ENCODE measurements at places on chromosomes 4 and X.

DNA sequence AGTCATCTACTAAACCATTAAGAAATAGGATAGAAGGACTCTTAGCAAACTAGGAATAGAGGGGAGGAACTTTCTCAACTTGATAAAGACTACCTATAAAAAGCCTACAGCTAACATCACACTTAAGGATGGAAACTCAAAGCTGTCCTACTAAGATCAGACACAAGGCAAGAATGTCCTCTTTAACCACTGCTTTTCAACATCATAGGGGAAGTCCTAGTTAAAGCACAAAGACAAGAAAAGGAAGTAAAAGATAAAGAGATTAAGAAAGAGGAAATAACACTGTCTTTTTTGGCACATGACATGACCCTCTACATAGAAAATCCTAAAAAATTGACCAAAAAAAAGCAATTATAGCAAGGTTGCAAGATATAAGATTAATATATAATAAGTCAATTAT, 136.6 kb downstream of the FBXW7 start:
- no peak for DNase-seq

GRCh38 chr4:161767116-161767515, 396.7 kb downstream of the FSTL5 start:
- no peak for DNase-seq

- no peak for DNase-seq
Measured at GRCh38 chrX:12026481-12026880, 111.8 kb upstream of the FRMPD4 start.

DNA sequence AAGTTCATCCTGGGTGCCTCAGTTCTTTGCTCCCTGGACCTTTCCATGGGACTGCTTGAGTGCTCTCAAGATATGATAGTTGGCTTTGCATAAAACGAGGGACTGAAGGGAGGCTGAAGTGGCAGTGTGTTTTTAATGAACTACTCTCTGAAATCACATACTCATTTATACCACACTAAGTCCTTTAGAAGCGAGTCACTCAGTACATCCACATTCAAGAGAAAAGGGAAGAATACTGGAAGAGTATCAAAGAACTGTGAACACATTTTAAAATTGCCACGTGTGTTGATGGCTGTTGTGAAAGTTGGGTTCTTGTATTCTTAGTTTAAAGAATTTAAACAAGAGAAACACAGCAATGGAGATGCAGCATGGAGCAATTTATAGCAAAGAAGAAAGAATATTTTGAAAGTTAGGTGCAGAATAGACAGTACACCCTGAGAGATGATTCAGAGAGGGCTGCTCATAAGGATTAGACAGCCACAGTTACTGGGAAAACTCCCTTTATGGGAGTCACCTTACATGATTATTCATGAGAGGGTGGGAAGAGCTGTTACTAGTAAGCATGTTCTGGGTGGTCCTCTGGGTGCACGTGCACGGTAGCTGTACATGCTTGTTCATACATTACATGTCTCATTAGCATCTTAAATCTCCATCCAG, 380.7 kb downstream of the ADGRL3 start:
- DNase-seq: no peak

DNA sequence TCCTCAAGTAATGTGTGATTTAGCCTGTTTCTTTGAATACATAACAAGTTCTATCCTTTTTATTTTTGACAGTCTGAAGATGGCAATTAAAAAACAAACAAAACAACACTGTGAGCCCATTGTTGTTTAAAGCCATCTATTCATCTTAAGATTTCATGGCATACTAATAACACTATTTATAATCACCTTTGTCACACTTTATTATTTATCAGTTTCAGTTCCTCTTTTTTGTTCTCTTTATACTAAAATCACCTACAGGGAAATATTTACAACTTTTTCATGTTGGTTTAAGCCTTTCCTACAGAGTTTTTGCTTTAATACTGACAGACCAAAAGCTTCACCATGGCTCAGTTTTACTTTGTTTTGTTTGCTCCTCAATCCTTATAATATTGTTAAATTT, 247.4 kb upstream of the CTSO start:
- DNase-seq: no peak

- no peak for DNase-seq
Measured at GRCh38 chrX:97308171-97308570, 424.5 kb downstream of the RPA4 start.

GRCh38 chr4:140163029-140163810, 9.2 kb upstream of the MAML3 start:
- no peak for DNase-seq

DNA sequence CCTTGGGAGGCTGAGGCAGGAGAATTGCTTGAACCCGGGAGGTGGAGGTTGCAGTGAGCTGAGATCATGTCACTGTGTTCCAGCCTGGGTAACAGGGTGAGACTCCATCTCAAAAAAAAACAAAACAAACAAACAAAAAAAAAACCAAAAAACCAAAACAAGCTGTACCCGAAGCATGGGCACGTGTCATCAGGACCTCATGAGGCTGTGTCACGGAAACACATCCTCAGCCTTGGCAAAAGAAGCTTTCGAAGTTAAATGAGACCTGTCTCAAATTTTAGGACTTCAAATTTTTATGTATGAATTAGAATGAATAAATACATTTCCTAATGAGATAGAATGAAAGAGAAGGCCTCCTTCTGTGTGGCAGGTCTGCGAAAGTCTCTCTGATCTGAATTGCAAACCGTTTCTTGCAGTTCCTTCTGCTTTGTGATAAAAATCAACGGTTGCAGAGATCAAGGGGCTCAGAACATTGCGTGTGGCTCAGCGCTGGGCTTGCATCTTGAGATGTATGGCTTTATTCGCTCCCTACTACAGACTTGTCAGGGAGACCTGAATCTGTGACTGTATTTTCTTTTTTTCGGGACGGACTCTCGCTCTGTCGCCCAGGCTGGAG, 19.5 kb upstream of the CRLF2 start:
- no peak for DNase-seq

GRCh38 chr4:129355031-129355430, 259.1 kb downstream of the C4orf33 start:
- DNase-seq: no peak

- peak; percentile 88 for DNase-seq
Measured at GRCh38 chr4:153142700-153143438, 61.4 kb upstream of the TRIM2 start.

GRCh38 chrX:87728024-87728423, 210.4 kb downstream of the KLHL4 start:
- DNase-seq: no peak

- no peak for DNase-seq
Measured at GRCh38 chrX:130216320-130216719, 44.6 kb downstream of the RAB33A start.

GRCh38 chr4:55311792-55312488, 34.1 kb upstream of the SRD5A3 start:
- no peak for DNase-seq

GRCh38 chrX:29397506-29397905, 810.3 kb downstream of the IL1RAPL1 start:
- no peak for DNase-seq

DNA sequence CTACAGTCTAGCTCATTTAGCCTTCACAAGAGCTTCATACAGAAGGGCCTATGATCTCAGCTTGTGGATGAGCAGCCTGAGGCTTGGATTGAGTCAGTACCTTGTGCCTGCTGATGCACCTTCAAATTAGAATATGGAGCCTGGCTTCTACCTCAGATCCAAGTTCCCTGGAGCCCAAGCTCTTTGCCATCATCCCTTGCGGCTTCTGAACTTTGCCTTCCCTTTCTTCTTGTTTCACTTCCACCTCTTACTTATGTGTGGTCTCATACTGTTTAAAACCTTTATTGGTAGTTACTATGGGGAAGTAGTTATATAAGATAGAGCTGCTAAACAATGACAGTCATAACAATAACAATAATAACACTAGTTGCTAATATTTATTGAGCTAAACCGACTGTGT, 84.3 kb upstream of the AFF2 start:
- no peak for DNase-seq

DNA sequence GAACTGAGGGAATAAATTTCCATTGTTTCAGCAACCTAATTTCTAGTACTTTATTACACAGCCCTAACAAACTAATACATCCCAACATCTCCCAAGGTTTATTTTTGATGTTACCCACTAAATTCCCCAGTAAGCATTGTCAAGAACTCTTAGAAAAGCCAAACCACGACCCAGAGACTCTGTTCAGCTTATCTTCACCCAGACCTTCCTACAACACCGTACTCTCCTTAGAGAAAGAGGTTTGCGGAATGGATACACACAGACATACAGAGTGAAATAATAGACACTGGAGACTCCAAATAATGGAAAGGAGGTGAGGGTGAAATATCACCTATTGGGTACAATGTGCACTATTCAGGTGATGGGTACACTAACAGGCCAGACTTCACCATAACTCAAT, 75.6 kb downstream of the LRBA start:
- DNase-seq: no peak

GRCh38 chr4:65747386-65747785, 77.1 kb upstream of the EPHA5 start:
- no peak for DNase-seq

GRCh38 chr4:184328022-184328736, 110.5 kb upstream of the ENPP6 start:
- DNase-seq: no peak

DNA sequence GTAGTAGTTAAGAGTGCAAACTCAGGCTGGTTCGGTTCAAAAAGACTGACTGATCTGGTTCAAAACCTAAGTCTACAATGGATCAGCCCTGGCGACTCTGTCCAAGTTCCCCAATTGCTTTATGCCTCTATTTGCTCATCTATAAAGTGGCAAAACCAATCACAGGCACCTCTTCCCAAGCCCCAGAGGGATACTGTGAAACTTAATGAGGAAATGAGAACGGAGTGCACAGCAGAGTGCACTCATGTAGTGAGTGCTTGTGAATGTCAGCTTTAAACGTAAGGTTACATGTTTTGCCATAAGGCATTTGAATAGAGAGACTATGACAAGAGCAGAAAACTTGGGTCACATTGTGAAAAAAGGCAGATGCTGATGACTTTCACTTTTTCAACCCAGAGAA, 199.7 kb upstream of the KLF3 start:
- DNase-seq: no peak

DNA sequence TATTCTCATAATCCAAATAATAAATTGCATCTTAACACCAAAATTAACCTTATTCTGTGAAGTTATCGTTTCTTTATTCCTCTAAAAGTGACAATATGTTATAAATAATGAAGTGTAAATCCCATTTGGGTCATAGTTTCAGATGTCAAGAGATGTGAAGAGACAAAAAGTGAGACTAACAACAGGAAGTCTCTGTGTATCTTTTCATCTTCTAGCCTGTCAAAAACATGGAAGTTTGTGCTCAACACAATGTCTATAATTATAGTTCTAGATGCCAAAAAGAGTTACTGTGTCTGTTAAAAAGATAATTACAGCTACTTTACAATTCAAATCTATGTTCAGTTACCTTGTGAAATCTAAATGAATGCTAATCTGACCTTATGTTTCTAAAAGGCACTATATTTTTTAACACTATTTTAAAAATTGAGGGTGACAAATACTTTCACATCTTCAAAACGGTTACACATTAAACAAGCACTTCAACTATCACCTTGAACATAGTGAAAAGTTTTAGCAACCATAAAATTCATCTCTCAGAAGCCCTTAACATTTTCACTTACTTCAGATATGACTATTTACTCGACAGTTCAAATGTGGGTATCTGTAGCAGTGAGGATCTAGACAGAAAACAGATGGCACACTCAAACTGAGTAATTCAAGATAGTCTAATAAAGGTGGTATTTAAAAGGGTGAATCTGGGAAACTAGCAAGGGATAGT, 509.8 kb downstream of the ARAP2 start:
- DNase-seq: no peak

- no peak for DNase-seq
Measured at GRCh38 chrX:68842781-68843581, 14.2 kb downstream of the EFNB1 start.

DNA sequence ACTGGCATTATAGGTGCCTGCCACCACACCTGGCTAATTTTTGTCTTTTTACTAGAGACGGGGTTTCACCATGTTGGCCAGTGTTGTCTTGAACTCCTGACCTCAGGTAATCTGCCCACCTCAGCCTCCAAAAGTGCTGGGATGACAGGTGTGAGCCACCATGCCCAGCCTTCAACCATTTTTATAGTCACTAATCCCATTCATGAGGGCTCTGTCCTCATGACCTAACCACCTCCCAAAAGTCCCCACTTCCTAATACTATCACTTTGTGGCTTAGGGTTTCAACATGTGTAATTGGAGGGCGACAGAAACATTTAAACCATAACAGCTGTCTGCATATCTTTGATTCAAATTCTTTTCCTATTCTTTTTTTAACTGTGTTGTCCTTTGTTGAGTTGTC, 229.6 kb upstream of the AGA start:
- no peak for DNase-seq

DNA sequence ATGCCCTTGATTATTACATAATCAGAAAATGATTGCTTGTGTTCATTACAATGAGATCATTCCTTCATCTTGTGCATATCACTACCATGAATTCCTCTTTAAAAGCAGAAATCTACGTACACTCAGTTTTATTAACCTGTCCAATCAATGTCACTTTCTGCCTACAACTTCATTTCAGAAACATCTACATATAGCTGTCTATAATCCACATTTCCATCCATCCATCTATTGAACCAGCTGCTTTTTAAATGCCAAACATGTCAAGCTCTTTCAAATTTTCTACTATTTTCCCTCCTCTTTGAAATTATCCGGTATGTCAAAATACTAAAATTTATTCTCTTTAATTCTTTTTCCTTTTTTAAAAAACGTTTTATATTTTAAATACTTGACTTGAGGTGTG, 462.0 kb downstream of the GABRG1 start:
- no peak for DNase-seq

- no peak for DNase-seq
Measured at GRCh38 chr4:48575964-48576363, 85.9 kb downstream of the ZAR1 start.

DNA sequence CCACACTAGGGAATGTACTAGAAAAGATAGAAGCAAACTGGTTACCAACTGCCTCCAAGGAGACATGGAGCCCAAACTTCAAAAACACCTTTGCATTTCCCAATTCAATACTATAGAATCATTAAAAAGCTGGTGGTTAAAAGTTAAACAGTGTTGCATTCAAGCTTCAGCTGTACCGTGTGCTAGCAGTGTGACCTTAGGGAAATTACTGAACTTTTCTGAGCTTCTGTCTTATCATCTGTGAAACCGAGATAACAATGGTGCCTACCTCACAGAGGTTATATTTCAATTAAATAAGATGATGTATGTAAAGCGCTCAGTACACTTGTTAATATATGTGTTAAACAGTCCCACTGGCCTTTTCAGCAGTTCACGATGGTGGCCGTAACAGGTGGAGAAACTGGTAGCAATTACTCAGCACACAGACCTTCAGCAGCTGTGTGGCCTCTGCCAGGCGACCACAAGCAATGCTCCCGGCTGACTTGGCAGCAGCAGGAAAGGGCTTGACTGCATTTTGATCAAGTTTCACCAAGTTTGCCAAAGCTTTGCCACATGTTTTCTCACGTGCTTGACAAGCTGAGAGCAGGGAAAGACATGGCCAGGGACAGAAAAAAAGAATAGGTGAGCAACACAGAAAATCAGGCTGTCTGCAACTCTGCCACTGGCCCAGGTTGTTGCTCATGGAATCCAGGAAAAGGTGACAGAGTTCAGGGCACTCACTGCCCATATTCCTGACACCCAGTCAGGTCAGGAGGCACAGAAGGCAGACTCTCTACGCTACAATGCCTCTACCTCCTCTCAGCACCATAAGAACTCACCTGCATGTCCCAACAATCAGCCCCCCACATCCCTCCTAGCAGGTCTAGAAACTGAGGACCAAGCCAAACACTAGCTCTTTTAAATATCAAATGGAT, 72.1 kb downstream of the PARM1 start:
- no peak for DNase-seq
